Breast epithelium (tissue), 4 donors: ENCODE measurements at places on chromosomes 6 and 20.

DNA sequence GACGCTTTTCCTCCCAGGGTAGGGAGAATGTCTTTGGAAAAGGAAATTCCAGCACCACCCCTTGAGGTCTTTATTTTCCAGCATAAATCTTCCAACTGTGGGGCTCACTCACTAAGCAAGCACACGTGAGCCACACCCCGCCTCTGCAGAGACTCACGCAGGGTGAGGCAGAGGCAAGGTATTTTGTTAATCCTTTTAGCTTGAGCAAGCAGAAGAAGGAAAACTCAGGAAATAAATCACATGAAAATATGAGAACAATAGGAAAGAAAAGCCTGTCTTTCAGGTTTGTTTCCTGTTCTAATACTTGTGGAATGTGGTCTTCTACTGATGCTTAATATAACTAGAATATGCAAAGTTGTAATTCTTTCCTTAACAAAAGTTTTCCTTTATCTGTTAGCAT, 4.1 kb upstream of the PHACTR2 start:
- no peak overlapping the region for H3K27ac ChIP-seq
- no peaks in the 10 kb centered on the region for H3K27me3 ChIP-seq
- no peak for DNase-seq
- H3K4me1 ChIP-seq, result peaks cover 6% of the 10 kb centered on the region
- no peak overlapping the region for H3K4me3 ChIP-seq
- no peaks in the 10 kb centered on the region for H3K36me3 ChIP-seq

- no peak overlapping the region for H3K4me3 ChIP-seq
- H3K4me1 ChIP-seq, result no peaks in the 10 kb centered on the region
- H3K27me3 ChIP-seq, result no peaks in the 10 kb centered on the region
- peak overlapping the region; percentile 75 for H3K27ac ChIP-seq
- no peaks in the 10 kb centered on the region for H3K36me3 ChIP-seq
Observed at GRCh38 chr6:108921547-108922361, 73.5 kb downstream of the ARMC2 start.

DNA sequence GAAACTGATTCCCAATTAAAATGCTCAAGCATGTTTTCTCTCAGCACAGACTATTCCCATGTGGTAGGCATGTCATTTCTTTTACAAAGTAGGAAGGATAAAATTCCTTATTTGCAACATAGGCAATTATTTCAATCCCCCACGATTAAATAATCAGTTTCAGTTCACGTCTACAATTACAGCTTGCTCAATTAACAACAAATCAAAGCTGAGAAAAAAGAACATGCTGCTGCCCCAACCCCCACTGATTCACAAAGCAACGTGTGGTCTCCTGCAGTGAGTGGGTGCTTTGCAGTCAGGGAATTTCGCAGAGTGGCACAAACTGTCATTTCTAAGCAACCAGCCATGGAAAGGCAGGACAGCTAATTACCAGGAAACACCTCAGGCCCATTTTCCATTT, 17.0 kb downstream of the RNASET2 start:
- H3K36me3 ChIP-seq, result no peaks in the 10 kb centered on the region
- H3K27ac ChIP-seq, result no peak overlapping the region
- H3K27me3 ChIP-seq, result no peaks in the 10 kb centered on the region
- no peaks in the 10 kb centered on the region for H3K4me1 ChIP-seq
- no peak for DNase-seq

- H3K4me1 ChIP-seq, result no peaks in the 10 kb centered on the region
- H3K27ac ChIP-seq, result no peak overlapping the region
- H3K27me3 ChIP-seq, result no peaks in the 10 kb centered on the region
- H3K4me3 ChIP-seq, result no peak overlapping the region
- no peaks in the 10 kb centered on the region for H3K36me3 ChIP-seq
Observed at GRCh38 chr6:137856138-137856898, 10.7 kb upstream of the TNFAIP3 start.
